Activated naive CD4-positive, alpha-beta T cell treated with anti-CD3 and anti-CD28 coated beads for 36 hours (primary cell): ENCODE measurements at places on chromosomes 7 and 10.

- no peak for DNase-seq
Measured at GRCh38 chr7:126659124-126659523, 593.6 kb downstream of the GRM8 start.

DNA sequence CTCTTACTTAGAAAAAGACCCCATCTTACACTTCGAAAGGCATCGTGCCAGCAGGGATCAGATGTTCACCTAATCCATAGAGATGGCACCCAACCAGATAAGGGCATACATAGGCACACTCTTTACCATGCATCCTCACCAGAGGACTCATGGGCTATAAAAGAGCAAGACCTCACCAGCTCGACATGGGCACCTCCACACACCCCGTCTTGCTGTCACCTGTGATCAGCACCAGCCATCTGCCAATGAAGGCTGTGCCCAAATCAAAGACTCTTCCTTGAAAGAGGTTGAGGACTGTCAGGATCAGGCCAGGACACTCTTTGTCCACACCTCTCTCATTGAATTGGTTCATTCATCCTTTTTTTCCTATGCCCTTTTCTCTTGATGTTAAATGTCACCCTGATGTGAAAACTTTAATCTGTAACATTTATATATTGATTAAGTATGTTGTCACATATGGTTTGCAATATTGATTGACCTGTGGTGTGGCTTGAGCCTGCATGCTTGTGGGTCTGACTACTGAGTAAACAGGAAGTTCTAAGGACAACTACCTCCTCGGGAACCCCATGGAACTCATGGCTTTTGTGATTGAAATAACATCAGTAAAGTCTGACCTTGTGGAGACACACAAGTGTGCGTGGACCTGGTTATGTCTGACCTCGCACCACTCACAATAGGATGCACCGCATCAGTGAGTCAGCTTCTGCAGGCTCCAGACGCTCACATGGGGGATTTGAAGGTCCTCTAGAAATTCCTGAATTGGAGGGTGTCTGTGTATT lies 75.5 kb downstream of the HTR5A start:
- no peak for DNase-seq

DNA sequence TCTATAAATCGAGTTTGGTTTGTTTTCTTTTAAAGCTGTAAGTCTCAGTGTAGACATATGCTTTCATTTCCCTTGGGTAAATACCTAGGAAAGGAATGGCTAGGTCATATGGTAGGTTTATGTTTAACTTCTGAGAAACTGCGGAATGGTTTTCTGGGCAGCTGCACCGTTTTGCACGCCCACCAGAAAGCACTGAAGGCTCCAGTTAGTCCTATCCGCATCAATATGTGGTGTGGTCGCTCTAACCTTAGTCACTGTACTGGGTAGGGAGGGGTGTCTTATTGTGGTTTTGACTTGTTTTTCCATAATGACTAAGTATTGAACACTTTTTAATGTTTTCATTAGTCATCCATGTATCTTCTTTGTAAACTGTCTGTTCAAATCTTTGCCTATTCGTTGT lies 279.5 kb upstream of the AKR1E2 start:
- no peak for DNase-seq

DNA sequence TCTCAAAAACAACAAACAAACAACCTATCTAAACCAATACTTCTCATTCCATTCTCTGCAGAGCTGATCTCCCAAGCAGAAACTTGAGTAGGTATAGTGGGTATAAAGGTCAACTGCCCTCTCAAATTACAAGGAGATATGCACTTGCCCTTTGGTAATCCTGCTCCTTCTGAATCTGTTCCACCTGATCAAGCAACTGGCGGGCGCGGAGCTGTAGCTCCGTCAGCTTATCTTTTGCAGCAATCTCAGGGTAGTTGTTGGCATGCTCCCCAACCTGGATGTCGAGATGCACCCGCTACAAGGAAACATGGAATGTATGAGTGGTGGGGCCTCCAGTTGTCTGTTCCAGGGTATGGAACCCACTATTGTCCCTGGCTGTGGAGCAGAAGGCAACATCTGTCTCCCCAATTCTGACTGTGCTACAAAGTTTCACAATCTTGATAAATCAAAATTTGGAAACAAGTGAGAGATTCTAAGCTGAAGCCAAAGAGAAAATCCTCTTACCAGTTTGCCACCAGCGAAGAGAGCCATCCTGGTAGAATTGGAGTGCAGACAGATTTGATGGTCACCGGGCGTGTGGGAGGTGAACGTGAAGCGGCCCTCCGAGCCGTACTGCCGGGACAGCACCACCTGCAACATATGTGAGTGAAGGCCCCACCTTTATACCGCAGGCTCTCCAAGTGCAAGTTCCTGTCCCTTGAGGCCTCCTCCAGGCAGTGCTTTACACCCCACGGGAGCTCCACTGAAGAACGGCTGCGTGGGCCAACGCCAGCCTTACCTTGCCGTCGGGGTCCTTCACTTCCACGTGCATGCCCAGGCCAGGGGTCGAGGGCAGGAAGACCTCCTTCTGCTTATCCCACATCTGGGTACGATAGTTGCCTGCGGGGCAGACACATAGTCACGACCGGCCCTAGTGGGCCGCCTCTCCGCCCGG lies 819 bp downstream of the TMED4 start:
- DNase-seq: peak; percentile 73

GRCh38 chr7:152663931-152664330 lies 12.0 kb downstream of the XRCC2 start:
- no peak for DNase-seq

- no peak for DNase-seq
Measured at GRCh38 chr10:130510755-130511154, 374.6 kb downstream of the GLRX3 start.

DNA sequence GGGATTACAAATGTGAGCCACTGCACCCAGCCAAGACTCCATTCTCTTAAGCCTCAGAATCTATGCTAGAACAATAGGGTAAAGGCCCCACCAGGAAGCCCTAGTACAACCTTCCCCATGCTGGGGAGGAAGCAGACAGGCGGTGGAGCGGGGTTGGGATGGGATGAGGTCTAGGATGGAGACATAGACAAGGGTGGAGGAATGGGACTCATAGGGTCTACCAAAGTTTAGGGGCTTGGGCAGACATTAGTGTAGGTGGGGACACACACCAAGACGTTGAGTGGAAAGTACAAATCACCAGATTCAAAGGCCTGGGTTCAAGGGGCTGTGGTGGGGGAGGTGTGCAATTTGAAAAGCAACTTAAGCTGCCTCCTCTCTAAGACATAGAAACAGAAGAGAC lies 19.3 kb downstream of the PRSS2 start:
- no peak for DNase-seq

- peak; percentile 34 for DNase-seq
Measured at GRCh38 chr7:149669121-149669818, 104.1 kb downstream of the ZNF467 start.

- no peak for DNase-seq
Measured at GRCh38 chr7:78904983-78905382, 548.5 kb downstream of the MAGI2 start.

- DNase-seq: no peak
Measured at GRCh38 chr10:14489522-14490177, 158.9 kb upstream of the FRMD4A start.

DNA sequence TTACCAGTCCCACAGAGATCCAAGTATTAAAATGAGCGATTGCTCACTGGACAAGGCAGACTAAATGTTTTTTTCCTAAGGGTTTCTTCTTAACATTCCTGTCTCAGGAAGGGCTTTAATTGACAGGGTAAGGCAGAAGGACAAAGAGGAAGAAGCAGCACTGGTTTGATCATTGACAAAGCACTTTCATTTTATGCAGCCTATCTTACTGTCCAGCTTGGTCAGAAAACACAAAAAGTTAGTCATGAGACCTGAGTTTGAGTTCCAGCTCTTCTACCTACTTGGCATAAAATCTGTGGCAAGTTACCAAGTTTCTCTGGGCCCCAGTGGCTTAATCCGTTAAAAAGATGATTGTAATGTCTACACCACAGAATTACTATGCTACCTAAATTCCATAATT lies 458.5 kb downstream of the GFRA1 start:
- no peak for DNase-seq

DNA sequence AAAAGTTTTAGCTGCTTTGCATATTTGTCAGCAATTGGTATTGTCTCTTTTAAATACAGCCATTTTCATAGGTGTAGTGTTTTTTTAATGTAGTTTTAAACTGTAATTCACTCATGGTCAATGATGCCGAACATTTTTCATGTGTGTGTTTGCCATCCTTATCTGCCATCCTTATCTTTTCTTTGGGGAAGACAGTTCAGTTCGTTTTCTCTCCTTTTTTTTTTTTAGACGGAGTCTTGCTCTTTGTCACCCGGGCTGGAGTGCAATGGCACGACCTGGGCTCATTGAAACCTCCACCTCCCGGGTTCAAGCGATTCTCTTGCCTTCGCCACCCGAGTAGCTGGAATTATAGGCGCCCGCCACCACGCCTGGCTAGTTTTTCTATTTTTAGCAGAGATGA lies 545.3 kb downstream of the CNTNAP2 start:
- DNase-seq: no peak

- no peak for DNase-seq
Measured at GRCh38 chr7:116582806-116583444, 58.1 kb downstream of the CAV1 start.

GRCh38 chr10:118311505-118311904 lies 30.6 kb downstream of the FAM204A start:
- no peak for DNase-seq

GRCh38 chr10:86266446-86267242 lies 100.0 kb downstream of the GRID1 start:
- DNase-seq: no peak

DNA sequence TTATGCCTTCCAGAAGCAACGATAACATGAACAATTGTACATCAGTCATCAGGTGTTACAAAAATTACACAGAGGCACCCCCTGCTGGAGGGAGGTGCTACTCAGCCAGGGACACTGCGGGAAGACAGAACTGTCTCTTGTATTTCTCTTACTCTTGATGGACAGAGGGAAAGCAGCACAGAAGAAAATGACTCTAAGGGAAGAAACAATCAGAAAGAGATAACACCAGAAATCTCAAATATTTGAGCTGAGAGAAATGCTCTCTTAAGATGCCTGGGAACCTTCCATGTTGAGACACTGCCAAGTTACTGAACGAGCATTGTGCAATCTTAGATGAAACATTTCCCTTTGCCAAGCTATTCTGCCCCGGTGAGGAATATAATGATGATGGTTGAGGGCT lies 227.6 kb upstream of the NPSR1 start:
- peak; percentile 5 for DNase-seq

GRCh38 chr7:34296663-34297062 lies 361.4 kb upstream of the NPSR1 start:
- DNase-seq: no peak

DNA sequence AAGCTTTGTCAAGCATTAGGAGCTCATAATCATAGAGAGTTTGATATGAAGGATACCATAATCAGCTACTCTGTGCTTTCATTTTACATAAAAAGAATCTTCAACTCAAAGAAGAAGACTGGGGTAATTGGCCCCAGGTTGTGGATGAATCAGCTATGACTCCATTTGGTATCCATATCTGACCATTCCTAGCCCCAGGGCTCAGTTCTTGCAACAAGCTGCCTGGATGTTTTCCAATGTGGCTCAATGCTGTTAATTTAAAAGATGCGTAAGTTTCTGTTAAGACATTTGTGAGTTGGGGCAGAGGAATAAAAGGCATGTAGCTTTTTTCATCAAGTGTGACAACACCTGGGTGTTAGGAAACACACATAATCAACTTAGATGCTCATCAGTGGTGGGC lies 951.1 kb downstream of the NRG3 start:
- no peak for DNase-seq

GRCh38 chr10:69679736-69680135 lies 49.7 kb downstream of the FAM241B start:
- DNase-seq: no peak

DNA sequence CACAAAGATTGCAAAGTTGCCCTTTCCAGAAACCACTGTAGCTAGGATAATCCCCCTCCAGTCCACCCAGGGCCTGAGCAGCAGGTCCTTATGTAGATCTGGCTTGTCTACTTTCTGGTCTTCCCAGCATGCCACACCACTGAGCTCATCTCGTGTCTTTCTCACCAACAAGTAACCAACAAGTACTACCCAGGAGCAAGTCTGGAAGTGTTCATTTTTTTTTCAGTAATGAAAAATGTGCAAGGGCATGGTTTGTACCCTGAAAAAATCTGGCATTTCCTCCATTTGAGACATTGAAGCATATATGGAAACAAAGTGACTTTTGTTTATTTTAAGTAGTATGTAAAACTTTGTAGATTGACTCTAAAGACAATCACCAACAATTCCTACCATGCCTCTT lies 120.8 kb downstream of the INHBA start:
- no peak for DNase-seq

GRCh38 chr7:89200758-89201157 lies 405.2 kb upstream of the TEX47 start:
- DNase-seq: no peak

GRCh38 chr7:129636641-129637040 lies 25.1 kb downstream of the NRF1 start:
- DNase-seq: no peak

- no peak for DNase-seq
Measured at GRCh38 chr7:130942211-130942964, 208.4 kb upstream of the KLF14 start.

DNA sequence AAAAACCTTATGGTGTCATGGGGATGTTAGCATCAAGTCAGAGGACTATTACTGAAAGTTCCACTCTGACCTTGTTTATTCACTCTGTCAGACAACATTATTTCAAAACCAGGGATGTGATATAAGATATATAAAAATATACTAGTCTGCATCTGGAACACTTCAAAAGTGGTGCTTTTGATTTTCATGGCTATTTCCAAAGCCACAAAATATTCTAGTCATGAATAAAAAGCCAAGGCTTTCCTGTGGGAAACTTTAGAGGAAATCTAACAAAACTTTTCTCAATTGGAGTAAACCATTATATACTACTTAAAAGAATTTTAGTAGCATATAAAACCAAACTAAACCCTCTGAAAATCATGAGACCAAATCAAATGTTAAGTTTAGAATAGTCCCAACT lies 205.2 kb downstream of the TMEM26 start:
- DNase-seq: no peak

GRCh38 chr7:96400001-96400400 lies 78.1 kb upstream of the SLC25A13 start:
- DNase-seq: no peak

- no peak for DNase-seq
Measured at GRCh38 chr7:24705461-24705954, 51.8 kb downstream of the GSDME start.
